Activated CD4-positive, alpha-beta T cell treated with anti-CD3 and anti-CD28 coated beads, Interleukin-2, amount 50 U/mL, for 48 hours (primary cell): ENCODE measurements at places on chromosomes 6 and 20.
A peak's percentile ranks its signal among the peaks of the same experiment; 100 is the strongest.

GRCh38 chr6:156511051-156511450, 266.1 kb upstream of the ARID1B start:
- DNase-seq: no peak

- no peak for DNase-seq
These were observed 86.7 kb upstream of the BACH2 start for GRCh38 chr6:90383196-90383822.

DNA sequence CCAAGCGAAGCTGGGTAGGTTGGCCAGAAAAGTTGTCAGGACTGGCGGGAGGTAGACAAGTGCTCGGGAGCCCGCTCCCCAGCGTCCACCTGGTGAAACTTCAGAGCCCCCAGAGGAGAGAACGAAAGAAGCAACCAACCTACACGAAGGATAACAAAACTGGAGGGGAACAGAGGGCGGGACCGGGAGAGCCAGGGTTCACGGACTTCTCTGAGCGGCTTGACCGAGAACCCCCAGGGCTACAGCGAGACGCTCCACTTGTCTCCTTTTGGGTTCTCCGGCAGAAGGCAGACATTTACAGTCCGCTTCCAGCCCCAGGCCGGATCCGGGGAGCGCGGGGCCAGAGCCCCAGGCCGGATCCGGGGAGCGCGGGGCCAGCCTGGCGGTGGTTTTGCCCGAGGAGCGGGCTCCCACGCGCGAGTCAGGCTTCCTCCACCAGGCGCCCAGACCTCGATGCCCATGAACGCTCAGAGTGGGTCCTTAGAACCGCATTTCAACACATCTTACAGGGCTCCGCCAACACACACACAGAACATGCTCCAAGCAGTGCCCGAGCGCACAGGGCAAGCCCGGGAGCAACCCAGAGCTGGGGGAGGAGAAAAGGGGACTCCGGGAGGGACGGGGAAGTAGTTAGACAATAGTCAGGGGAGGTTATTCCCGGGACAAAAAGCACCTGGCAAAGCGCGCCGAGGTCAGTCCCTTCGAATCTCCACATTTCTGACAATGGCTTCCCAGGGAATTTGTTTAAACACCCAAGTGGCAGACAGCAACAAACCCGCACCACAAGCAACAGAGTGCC, 1.1 kb downstream of the PTPRK start:
- peak; percentile 38 for DNase-seq

DNA sequence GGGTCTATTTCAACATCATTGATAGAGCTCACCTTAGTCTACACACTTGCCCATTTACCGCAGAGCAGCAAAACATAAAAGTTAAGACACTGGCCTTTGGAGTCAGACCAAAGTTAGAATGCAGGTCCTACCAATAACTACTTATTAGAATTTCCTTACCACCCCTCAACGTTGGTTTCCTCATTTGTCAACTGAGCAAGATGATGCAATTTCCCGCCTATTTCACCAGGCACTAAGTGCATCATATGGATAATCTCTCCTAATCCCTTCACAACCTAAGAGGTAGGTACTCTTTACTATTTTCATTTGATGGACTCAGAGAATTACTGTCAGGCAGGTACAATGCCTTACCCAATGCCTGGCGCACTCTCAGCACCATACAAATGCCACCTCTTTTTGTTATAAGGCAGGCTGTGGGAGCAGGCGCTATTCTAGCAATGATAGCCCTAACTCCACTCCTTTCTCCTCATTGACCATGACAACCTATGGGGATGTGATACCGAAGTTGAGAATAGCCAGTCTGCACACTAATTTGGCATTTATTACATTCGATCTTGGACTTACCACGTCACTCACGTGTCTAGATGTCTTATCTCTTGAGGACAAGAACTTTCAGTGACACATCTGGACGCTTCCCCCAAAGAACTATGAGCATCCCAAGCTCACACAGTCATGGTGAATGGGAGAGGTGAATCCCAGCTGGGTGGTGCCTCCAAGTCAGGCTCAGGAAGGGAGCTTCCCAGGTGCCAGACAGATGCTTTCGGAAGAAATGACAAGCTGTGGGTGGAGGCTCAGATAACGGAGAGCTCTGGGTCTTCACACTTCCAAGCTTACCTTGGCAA, 128.1 kb upstream of the STMND1 start:
- DNase-seq: no peak

GRCh38 chr6:110828396-110828795, 13.1 kb upstream of the CDK19 start:
- DNase-seq: no peak

- DNase-seq: no peak
These were observed 70.4 kb upstream of the SYNJ2 start for GRCh38 chr6:157911278-157911677.

DNA sequence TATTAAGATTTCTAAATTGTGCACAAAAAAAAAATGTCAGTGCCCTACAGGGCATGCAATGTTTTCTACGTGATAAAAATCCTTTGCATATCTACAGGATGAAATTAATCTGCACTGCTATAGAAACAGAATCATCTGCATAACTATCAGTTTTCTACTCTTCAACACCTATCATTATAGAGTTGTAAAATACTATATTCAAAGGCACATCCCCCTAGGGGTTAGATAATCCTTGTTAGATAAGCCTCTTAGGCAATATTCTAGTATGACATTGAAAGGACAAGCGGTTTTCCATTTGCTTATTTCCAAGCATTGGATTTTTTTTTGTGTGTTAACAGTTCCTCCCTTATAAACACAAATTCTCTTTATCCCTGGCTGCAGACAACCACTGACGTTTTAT, 98.7 kb upstream of the LAMA2 start:
- no peak for DNase-seq

GRCh38 chr6:134447423-134447822, 129.5 kb upstream of the SGK1 start:
- DNase-seq: no peak

DNA sequence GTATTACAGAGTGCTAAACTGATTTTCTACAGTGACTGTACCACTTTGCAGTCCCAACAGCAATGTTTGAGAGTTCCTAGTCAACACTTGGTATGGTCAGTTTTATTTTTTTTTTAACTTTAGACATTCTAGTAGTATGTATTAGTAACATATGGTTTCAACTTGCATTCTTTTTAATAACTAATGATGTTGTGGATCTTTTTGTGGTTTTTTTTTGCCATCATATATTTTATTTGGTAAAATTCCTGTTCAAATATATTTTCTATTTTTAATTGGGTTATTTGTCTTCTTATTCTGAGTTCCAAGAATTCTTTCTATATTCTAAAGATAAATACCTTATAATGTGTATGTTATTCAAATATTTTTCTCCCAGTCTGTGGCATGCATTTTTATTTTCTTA, 189.4 kb upstream of the ECI2 start:
- no peak for DNase-seq

- DNase-seq: no peak
These were observed 516 bp downstream of the TMEM151B start for GRCh38 chr6:44270526-44271405.

GRCh38 chr20:58130156-58130555, 98.3 kb downstream of the ANKRD60 start:
- no peak for DNase-seq

DNA sequence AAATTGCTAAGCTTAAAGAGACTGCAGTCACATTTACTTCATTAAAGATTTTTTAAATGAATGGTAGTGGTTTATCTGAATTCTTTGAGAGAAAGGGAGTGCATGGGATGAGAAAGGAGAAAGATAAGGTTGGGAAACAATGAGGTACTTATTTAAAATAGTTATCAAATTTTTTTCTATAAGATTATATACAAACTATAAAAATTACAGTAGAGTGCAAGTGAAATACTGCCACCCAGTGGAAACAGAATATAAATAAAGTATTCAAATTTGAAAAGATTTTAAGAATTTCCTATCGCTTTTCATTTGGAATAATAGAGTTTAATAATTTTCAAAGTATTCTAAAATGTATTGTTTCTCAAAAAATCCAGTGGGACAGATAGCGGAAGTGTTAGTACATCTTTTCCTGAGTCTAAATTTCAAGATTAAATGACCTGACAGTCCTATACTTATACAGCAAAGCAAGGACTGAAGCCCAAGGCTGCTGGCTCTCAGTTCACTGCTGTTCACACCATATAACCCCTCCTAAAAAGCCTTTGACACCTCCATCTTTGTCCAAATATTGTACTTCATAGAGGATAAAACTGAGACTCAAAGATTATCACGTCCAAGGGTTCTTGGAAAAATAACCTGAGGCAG, 31.1 kb downstream of the EPM2A start:
- DNase-seq: no peak

DNA sequence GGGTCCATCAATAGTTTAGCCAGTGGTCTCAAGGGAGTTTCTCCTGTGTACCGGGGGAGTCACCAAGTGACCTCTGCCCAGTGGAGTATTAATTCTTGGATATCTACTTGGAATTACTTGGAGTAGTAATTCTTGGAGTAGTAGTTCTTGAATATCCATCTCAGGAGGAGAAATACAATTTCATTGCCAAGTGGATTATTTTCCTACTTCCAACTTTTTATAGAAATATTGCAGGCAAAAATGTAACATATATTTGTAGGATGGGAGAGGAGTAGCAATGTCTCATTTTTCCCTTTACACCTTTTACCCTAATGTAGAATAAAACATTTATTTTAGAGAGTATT, 91.6 kb upstream of the FAM184A start:
- no peak for DNase-seq

GRCh38 chr6:7136859-7137334, 29.1 kb downstream of the RREB1 start:
- DNase-seq: peak; percentile 22

- no peak for DNase-seq
These were observed 33.0 kb downstream of the TRERF1 start for GRCh38 chr6:42418724-42419123.

DNA sequence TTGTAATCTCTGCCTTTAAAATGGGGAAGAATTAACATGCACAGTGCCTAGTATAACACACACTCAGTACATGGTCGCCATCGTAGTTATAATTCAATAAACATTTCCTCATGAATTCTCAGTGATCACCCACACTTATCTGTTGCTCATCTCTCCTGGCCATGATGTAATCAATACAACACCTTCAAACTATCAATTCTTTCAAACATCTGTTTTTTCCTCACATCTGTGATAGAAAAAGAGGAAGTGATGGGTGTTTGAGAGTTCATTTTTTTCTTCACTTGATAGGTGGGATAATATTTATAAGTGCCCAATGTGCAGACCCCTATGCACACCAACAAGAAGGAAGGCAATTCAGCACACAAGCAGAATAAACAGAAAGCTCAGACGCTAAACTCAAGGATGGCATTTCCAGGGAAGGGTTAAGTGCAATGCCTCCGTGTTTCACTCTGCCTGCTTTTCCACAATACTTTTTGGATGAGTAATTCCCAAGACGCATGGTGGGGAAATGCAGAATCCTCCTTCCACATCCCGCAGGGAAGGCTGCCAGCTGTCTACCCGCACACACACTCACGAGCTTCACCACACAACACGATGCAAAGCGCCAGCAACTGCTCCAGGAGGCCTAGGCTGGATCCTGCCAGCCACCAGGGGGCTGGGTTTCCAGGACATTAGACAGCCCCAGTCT, 100.3 kb downstream of the GMPR start:
- DNase-seq: no peak

GRCh38 chr6:71114986-71115385, 158.1 kb upstream of the B3GAT2 start:
- no peak for DNase-seq

- DNase-seq: no peak
These were observed 42.1 kb downstream of the NUDT3 start for GRCh38 chr6:34350137-34350933.

DNA sequence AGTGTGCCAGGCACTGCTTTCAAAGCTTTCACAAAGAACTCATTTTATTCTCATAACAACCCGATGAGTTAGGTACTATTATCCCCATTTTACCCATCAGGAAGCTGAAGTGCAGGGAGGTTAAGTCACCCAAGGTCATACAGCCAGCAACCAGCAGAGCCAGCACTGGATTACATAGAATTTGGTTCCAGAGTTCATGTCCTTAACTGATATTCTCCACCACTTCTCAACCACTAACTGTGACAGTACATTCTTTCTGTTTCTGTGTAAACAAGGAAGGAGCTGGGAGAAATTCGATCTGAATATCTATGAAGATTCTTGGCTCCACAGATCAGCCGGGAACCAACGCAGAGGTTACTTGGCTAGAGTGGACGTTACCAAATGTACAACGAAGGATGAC, 98.0 kb downstream of the KIF16B start:
- DNase-seq: no peak

- peak; percentile 76 for DNase-seq
These were observed 527 bp downstream of the TOMM34 start for GRCh38 chr20:44959638-44960102.

- DNase-seq: no peak
These were observed 4.1 kb upstream of the PREX1 start for GRCh38 chr20:48831718-48832404.

GRCh38 chr6:36700831-36701230, 3.2 kb downstream of the RAB44 start:
- DNase-seq: no peak

GRCh38 chr6:27144740-27145079, 102.8 kb upstream of the PRSS16 start:
- no peak for DNase-seq

GRCh38 chr20:50213531-50214106, 23.0 kb downstream of the CEBPB start:
- DNase-seq: no peak
